Daoy (cell line): ENCODE measurements at places on chromosomes 12 and 14. TPM values are rescaled to one million over a fixed set of nuclear protein-coding genes. Genes with fewer than 3 reads are reported as not detected.

GRCh38 chr12:49021292-49021915 is 2.8 kb upstream of the PRKAG1 start:
- DNase-seq, result no peak

GRCh38 chr14:81485781-81486180 is 47.9 kb downstream of the SEL1L start:
- no peak for DNase-seq

DNA sequence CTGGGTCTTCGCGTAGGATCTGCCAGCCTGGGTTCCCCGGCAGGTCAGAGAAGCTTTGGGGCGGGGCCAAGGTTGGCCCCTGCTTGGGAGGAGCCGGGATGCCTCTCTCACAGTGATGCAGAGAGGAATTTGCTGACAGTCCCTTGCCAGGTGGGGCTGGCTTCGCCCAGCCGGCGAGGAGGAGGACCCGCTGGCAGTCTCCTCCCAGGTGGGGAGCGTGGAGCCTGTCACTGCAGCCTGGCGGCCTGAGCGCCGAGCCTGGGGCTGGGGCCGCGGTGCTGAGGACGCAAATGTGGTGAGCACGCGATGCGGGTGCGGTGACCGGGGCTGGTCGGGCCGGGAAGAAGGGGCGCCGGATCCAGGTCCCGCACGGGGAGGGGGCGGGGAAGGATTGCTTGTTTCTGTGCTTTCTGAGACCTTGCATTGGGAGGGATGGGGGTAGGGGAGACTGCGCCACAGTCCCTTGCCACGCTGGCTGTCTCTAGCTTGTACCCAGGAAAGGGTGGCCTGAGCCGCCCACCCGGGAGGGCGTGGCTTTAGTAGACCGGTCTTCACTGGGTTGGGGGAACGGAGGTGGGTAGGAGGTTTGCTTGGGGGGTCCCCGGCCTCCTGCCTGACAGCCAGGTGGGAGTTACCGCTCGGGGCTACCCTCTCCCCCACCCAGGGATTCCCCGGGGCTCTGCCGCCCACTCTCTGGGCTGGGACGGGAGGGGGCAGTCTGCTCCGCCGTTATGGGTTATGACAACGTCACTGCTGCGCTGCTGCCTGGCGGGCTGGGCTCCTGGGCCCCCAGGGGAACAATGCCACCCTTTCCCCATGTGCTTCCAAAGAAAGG is at the start of gene TMEM63C:
Gene TMEM63C (plus strand): TSS at position 196 of the 835 bp plus-strand sequence. CDS start 37,016 bp downstream, outside the sequence.
- DNase-seq, result peak; percentile 78

DNA sequence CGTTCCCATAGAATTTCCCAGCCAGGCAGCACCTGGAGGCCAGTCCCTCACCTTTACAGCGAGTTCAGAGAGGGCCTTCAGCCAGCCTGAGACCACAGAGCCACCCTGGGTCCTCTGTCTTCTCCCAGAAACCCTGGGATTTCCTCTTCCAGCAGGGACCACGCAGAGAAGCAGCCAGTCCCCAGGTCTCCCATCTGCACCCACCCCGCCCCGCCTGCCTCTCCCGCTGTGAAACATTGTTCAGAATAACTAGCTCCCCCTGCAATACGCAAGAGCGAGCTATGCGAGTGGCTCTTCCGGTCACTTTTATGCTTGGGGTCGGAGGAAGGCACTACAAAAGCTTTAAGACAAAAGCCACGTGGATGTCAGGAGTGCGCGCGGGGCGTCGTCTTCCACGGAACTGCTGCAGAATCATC is 77.8 kb downstream of the SERPINA3 start:
- no peak for DNase-seq

DNA sequence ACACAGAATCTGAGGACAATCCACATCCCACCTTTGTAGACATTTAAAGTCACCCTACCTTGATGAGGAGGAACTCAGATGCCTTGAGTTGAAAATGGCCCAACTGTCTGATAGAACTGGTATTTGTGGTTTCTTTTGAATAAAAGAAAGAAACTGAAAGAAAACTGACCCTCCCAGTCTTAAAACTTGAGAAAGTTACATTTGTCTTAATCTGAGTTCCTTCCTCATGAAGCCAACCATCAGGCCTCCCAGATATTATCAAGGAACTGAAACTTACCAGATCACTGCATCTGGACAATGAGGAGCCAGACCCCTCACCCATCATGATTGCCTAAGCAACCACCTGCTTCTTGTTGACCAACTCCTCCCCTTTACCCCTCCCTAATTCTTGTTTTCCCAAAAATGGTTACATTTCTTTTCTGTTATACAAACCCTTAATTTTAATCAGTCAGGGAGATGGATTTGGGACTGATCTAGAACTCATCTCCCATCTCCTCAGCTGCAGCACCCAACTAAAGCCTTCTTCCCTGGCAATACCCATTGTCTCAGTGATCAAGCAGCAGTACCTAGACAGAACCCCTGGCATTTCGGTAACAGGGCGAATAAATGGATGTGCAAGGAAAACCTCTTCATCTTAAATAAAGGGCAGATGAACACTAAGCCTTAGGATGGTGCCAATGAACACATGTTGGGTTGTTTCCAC is 72.0 kb upstream of the RESF1 start:
- no peak for DNase-seq

GRCh38 chr12:92341065-92341668 is 195.5 kb upstream of the BTG1 start:
- DNase-seq, result peak; percentile 13

DNA sequence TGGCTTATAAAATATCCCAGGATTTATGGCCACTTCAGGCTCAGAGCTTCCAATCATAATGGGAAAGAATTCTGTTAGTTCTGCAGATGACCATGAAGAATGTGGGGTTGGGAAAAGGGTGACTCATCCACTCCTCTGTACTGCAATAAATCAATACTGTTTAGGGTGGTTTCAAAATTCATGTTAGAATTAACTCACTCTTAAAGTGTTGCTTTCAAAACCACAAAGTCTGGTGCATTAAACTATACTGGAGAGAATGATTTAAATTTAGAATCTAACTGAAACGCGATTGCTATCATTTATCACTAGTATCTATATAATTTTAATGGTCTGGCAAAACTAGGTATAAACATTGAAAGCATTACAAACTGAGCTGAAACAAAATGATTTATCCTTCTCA is 798 bp downstream of the CCDC198 start:
- peak; percentile 77 for DNase-seq

USP30 gene
- 6.3 and 13.9 TPM in 2 replicates for total RNA-seq

GRCh38 chr12:51196547-51196946 is 21.3 kb downstream of the POU6F1 start:
- no peak for DNase-seq

HCAR2 gene
- not detected in 2 replicates for total RNA-seq

ASB2 gene
- 1.8 and 3.0 TPM in 2 replicates for total RNA-seq

DNA sequence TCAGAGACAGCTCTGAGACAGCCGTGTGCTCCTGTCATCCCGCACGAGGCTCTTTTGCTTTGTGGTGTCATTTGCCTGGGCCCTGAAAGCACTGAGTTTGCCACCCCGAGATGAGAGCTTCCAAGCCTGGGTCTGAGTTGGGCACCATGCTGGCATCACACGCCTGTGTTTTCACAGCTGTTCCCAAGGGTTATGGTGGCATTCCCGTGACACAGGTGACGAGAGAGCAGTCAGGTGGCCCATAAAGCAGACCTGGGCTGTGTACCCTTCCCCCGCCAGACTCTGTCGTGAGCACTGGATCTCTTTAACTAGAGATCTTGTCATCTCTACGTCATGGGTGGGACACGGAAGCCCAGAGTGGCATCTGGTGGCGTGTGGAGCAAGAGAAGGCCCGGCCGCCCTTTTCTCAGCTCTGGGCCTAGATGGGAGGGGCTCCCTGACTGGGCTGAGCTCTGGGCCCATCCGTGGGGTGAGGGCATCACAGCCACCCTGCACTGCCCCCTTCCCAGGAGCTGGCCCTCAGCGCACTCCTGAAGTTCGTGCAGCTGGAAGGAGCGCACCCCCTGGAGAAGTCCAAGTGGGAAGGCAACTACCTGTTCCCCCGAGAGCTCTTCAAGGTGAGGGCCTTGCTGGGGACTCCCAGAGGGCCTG is 2.6 kb downstream of the NOC4L start:
- DNase-seq, result no peak

SLC4A8 gene
- 2.3 and 16.6 TPM in 2 replicates for total RNA-seq

HIF1A gene
- total RNA-seq, result 258 and 272 TPM in 2 replicates
